ENCODE measurements at places on chromosomes 2 and 18. TPM values are rescaled to one million over a fixed set of nuclear protein-coding genes. Genes with fewer than 3 reads are reported as not detected.

RUFY4 gene
- not detected for total RNA-seq

TFCP2L1 gene
- total RNA-seq = 16.1 TPM

EFR3B gene
- 0.35 TPM for total RNA-seq

CLHC1 gene
- total RNA-seq = 22.3 TPM

LGALSL gene
- 4.6 TPM for total RNA-seq

UGT1A3 gene
- 4.1 TPM for total RNA-seq

TUBA3E gene
- not detected for total RNA-seq

AOX1 gene
- total RNA-seq = 8.0 TPM

ANKRD30BL gene
- total RNA-seq = not detected

SATB2 gene
- 2.3 TPM for total RNA-seq

COL3A1 gene
- total RNA-seq = 18.2 TPM

KIAA2012 gene
- total RNA-seq = not detected

PUM2 gene
- 31.6 TPM for total RNA-seq

POTEI gene
- total RNA-seq = not detected

TRIM43 gene
- total RNA-seq = not detected

NR4A2 gene
- not detected for total RNA-seq

FBXO15 gene
- 1.7 TPM for total RNA-seq

Data from renal cortical epithelial cell (primary cell).